Common myeloid progenitor, CD34-positive (primary cell): ENCODE measurements at places on chromosomes 11 and 22.

GRCh38 chr11:468036-468435, 18.0 kb downstream of the PTDSS2 start:
- no peak for DNase-seq

DNA sequence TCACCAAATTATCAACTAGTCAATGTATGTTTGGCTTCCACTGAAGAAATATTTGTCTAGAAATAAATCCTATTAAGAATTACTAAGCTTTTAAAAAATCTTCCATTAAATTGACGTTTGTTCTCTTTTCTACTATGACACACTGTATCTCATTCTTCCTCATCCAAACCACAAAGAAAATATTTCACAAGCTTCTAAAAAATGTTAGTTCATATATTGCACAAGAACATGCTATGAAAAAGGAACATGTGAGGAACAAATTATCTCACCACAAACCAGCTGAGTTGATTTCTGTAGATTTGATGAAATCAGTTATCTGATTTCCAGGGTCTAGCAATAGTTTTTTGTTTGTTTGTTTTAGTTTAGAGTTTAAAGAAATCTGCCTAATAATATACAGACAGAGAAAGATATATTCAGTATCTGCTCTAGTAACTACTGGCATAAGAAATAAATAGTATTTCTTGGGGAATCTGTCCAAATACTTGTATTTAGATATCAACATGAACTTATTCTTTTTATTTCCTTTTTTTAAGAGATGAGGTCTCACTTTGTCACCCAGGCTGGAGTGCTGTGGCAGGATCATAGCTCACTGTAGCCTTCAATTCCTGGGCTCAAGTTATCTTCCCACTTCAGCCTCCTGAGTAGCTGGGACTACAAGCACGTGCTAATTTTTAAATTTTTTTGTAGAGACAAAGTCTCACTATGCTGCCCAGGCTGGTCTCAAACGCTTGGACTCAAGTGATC, 161.7 kb downstream of the ATG16L2 start:
- DNase-seq: peak; percentile 93

- DNase-seq: peak; percentile 83
Measured at GRCh38 chr11:46238078-46238966, 39.1 kb upstream of the CREB3L1 start.

DNA sequence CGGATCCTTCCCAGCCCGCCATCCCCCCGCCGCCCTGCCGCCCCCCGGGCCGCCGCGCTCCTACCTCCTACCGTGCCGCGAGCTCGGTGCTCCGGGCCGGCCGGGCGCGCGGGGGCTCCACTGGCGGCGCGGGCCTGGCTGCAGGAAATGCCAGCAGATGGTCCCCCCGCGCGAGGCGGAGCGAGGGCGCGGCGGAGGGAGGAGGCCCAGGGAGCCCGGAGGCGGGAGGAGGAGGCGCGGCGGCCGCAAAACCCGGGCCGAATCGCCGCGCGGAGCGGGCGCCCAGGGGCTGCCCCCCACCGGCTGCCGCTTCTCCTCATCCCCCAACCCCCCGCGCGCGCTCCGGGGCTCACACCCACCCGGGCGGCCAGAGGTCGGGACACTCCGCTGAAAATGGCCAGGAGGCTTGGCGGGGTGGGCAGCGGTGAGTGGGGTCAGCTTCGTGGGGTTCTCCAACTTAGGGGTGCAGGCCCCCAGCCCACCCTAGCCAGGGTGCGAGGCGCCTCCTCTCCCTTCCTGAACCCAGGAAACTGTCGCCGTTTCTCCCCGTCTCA, at the start of gene OSBPL5:
OSBPL5 (minus strand) TSS at position 159 of the 554 bp plus-strand sequence. CDS start 36,162 bp downstream, outside the sequence.
- peak; percentile 84 for DNase-seq

DNA sequence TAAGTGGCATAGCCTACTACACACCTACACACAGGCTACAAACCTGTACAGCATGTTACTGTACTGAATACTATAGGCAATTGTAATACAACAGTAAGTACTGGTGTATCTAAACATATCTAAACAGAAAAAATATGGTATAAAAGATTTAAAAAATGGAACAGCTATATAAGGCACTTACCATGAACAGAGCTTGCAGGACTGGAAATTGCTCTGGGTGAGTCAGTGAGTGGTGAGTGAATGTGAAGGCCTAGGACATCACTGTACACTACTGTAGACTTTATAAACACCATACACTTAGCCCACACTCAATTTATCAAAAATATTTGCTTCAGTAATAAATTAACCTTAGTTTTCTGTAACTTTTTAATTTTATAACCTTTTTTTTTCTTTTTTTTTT, 24.7 kb downstream of the PAMR1 start:
- no peak for DNase-seq

DNA sequence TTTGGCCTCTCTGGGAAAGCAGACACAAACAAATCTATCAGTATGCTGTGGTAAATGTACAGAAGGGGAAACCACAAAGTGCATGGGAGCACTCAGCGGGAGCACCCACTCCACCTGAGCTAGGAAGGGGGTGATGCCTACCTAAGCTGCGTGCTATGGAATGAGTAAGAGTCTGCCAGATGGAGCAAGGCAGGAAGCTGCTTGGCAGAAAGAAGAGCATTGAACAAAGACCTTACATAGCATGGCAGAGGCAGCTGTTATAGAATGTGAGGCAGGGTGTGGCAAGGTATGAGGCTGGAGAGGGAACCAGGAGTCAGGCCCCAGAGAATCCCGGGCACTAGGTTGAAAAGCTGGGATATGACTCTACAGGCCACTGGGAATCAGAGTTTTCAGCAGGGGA, 13.8 kb upstream of the MTFP1 start:
- no peak for DNase-seq
